ENCODE measurements at places on chromosomes 2 and 18. TPM values are rescaled to one million over a fixed set of nuclear protein-coding genes. Genes with fewer than 3 reads are reported as not detected.

ITGB6 gene
- total RNA-seq, result not detected

KHK gene
- total RNA-seq, result not detected

LYG2 gene
- total RNA-seq, result not detected

ICA1L gene
- total RNA-seq, result 5.1 TPM

CNGA3 gene
- not detected for total RNA-seq

FIGLA gene
- total RNA-seq, result not detected

RBKS gene
- total RNA-seq, result 0.75 TPM

CCDC148 gene
- total RNA-seq, result not detected

SERPINB10 gene
- total RNA-seq, result not detected

ASAP2 gene
- total RNA-seq, result 20.6 TPM

DPP10 gene
- total RNA-seq, result not detected

CXCR4 gene
- 3.2 TPM for total RNA-seq

IL36A gene
- total RNA-seq, result not detected

ST6GAL2 gene
- total RNA-seq, result 4.7 TPM

Data from cardiac ventricle fibroblast (primary cell).